ENCODE measurements at places on chromosomes 6 and 20. TPM values are rescaled to one million over a fixed set of nuclear protein-coding genes. Genes with fewer than 3 reads are reported as not detected.

DNA sequence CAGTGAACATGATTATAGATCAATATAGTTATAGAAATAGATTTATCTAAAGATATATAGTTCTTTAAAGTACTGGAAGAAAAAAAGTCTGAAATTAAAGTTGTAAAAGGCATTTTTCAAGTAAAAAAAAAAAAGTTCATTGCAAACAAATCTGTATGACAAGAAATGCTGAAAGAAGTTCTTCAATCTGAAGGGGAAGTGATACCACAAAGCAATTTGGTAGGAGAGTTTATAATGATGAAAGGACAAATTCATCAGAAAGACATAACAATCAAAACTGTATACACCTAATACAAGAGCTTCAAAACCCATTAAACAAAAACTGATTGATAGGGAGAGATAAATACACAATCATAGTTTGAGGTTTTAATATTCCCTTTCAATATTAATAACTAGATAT lies 14.1 kb downstream of the HUS1B start:
- no peak for DNase-seq

DNA sequence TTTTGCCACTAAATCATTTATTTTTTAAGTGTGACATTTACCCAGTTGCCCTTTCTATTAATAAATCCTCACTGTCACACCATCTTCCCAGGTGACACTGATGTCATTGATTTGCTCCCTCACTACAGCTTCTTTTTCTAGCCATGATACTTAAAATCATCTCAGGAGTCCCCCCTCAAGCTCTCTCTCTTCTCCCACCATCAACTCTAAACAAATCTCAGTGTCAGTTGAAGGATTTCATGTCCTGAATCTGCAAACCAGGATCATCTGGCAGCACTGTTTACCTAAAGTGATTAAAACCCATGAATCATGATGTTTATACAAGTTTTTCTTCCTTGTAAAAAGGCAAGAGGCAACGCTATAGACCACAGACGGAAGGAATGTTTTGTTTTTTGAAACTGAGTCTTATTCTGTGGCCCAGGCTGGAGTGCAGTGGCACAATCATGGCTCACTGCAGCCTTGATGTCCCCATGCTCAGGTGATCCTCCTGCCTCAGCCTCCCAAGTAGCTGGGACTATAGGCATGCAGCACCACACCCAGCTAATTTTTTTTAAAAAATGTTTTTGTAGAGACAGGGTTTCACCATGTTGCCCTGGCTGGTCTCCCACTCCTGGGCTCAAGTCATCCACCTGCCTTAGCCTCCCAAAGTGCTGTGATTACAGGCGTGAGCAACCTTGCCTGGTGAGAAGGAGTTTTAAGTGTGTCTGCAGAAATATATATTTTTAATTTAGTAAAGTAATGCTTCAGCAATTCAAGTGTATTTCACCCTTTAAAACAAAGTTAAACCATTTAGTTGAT lies 30.1 kb upstream of the SH3BGRL2 start:
- DNase-seq: no peak

- DNase-seq: no peak
Measured at GRCh38 chr6:121482004-121482693, 46.7 kb downstream of the GJA1 start.

DNA sequence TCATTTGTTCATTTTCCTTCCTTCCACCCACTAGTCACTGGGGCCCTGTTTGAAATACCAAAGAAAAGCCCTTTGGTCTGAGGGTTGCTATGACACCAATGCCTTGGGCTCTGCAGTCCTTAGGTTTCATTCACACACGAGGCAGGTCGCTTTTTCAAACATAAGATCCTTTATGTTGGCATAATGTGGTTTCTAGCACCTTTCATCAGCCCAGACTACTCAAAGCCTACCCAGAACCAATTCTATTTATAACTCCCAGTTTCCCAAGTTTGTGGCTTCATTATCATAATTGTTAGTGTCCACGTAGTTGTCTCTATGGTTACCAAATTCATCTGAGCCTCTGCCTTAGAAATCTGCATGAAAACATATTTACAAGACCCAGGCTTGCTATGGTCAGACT lies 6.6 kb upstream of the TP53RK start:
- DNase-seq: no peak

DNA sequence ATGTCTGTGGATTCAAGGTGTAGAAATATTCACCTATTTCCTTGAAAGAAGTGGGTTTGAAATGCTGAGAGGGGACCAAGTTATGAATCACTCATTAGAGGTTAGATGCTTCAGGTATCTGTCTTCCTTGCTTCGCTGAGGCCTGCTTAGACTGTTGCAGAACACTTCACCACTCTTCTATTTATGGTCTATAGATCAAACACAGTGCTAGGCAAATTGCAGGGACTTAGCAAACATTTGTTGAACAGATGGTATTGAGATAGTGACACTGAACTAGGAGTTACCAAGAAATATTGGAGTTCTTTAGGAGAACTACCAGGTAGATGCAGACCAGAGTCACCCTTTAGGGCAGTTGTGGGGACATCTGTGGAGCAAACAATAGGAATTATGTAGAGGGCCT lies 123.8 kb downstream of the RFPL4B start:
- DNase-seq: no peak

- DNase-seq: no peak
Measured at GRCh38 chr6:99530627-99531026, 15.4 kb upstream of the USP45 start.

DNA sequence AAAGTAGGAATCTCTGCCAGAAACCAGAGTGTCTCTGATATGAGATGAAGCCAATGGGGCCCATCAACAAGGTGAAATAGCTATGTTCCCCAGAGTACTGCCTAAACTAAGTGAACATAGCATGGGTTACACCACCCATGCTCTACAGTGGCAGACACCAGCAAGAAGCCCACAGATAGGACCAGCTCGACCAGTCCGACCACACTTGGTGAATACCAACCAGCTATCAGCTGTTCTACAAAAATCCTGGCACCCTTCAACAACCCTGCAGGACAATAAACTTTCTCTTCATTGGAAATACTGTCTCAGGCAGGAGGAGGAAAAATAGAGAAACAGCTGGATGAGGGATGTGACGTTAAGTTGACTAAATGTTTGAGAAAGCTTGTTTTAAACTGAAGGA lies 311.4 kb downstream of the EPM2A start:
- no peak for DNase-seq

DNA sequence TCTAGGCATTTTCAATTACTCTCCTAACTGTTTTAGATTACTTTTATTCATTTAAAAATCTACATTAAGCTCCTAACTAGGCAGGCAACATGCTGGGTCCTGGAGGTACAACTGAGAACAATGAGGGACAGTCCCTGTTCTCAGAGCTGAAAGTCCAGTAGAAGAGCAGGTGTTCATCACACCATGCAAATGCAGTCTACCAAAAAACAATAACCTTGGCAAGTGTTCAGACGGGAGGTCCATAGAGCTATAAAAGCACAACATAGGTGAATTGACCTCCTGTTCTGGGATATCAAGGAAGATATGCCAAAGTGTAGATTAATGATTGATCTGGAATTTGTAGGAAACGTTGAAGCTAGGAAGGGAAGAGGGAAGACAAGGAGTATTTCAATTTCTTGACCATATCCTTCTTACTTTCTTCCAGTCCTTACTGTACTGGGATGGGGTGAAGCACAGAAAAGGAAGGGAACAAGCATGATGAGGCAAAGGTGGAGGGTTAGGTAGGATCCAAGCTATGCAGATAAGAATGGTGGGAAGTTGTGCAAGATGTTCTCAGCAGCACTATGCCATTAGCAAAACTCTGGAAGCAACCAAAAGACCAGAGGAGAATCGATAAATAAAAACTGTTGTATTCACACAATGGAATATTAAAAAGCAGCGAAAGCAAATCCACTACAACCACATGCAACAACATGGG lies 485.7 kb upstream of the JARID2 start:
- no peak for DNase-seq

DNA sequence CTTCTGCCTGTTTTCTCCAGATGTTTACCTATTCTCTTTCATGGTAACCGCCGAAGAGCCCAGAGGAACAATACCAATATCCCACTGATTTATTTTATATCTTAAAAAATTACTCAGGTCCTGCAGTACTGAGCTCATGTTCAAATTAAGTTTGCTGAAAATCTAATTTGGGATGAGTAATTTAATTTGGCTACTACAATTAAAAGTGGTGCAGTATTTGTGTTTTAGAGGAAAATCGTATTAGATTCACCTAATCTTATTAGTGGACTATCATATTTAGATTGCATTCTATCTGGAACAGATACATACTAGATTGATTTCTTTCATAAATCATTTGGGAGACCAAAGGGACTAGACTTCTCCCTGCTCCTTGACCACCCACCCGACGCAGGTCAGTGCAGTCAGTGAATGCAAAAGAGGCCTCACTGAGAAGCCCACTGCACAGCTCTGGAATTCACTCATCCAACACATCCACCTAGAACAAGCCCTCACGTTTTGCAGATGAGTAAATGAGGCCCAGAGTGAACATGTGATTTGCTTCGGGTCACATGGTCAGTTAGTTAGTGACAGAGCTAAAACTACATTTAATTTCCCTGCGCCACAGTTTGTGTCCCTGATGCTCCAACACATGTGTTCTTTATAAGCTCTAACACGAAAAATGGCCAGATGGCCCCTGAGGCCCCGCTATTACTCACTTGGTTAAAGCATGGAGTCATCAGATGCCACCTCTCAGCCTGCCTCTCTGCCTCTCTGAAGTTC lies 101.8 kb downstream of the TRERF1 start:
- DNase-seq: no peak

GRCh38 chr6:167559675-167560479 lies 235.0 kb downstream of the TTLL2 start:
- DNase-seq: no peak

DNA sequence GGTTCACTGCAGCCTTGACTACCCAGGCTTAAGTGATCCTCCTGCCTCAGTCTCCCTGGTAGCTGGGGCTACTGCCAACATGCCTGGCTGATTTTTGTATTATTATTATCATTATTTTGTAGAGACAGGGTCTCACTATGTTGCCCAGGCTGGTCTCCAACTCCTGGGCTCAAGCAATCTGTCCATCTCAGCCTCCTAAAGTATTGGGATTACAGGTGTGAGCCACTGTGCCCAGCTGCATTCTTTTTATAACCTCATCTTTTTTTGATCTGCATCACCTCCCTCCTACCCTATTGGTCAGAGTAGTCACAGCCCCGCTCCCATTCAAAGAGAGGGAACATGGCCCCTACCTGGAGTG lies 23.6 kb upstream of the IER3 start:
- DNase-seq: no peak

- peak; percentile 76 for DNase-seq
Measured at GRCh38 chr6:111559188-111560097, 46.2 kb downstream of the TRAF3IP2 start.

Gene FAM209A
- 0.76 TPM for total RNA-seq

Gene HLA-DQA1
- 3.8 TPM for total RNA-seq

All from uterus (tissue), 4 donors.